ENCODE measurements at places on chromosomes 1 and 21.

GRCh38 chr1:20072771-20073170 lies 2.8 kb downstream of the PLA2G5 start:
- DNase-seq: no peak

GRCh38 chr1:89060091-89060490 lies 4.9 kb downstream of the GBP1 start:
- no peak for DNase-seq

DNA sequence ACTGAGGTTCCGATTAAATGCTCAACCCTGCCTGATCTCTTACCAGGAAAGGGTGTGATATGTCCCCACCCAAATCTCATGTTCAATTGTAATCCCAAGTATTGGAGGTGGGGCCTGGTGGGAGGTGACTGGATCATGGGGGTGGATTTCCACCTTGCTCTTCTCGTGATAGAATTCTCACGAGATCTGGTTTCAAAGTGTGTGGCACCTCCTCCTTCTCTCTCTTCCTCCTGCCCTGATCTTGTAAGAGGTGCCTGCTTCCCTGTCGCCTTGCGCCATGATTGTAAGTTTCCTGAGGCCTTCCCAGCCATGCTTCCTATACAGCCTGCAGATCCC lies 34.9 kb downstream of the RSPH1 start:
- DNase-seq: no peak

DNA sequence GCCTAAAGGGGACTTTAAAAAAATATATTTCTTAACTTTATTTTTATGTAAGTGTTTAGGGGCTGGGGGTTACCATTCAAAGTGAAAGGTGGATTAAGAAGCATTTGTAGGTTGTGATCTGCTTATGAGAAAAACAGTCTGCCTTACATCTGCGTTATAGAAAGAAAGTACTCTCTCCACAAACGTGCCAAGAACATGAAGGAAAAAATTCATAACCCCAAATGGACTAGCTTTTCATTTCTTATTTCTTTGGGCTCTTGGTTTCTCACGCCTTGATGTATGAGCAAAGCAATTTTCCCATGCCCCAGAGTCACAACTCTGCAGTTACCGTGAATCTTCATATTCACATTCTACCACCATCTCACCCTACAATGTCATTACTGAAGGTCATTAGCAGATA lies 1165.1 kb upstream of the ADGRL4 start:
- DNase-seq: no peak

DNA sequence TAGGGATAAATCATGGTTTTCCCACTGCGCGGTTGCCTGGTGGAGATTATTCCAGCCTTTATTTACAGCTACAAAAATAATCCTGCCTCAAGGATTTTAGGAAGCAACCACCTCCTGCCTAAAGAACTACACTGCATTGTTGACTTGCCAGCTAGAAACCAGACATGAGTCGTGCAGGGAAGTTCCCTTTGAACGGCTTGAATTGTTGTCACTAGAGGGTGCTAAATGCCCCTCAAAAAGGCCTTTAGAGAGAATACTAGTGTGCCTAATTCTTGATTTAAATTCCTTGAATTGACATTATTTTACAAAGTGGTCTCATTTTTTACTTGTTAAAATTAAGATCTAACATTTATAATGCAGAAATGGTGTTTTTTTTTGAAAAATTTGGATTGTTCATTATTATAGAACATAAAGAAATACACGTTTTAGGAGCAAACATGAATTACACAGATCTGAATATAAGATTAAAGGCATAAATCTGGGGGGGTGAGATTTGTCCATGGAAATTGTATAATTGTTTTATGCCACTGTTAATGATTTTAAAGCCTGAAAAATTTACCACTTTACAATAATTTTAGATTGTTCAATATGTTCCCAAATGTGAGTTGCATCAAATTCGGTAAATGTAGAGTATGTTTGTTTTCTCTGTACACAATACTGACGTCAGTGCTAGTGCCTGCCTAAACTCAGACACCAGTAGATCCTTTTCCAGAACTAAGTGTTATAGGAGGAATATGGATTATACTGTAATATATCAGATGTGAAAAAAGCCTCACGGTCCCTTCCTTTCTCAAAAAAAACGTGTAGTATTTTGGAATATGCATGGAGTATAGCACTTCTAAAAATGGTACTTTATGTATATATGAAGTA lies 7.6 kb upstream of the ERG start:
- DNase-seq: no peak

DNA sequence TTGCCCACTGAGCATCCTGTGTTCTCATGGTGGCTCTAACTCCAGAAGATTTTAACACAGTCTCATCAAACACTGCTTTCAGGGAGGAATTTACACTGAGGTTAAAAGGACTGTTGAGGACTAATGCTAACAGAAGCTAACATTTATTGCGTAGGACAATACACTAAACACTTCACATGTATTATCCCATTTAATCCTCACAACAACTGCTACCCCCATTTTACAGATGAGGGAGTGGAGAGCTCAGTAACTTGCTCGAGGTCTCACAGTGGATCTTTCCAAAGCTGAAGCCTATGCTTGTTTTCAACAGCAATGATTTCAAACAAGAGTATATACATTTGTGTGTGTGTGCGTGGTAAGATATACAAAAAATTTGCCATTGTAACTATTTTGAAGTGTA lies 13.9 kb downstream of the ATF3 start:
- DNase-seq: no peak

DNA sequence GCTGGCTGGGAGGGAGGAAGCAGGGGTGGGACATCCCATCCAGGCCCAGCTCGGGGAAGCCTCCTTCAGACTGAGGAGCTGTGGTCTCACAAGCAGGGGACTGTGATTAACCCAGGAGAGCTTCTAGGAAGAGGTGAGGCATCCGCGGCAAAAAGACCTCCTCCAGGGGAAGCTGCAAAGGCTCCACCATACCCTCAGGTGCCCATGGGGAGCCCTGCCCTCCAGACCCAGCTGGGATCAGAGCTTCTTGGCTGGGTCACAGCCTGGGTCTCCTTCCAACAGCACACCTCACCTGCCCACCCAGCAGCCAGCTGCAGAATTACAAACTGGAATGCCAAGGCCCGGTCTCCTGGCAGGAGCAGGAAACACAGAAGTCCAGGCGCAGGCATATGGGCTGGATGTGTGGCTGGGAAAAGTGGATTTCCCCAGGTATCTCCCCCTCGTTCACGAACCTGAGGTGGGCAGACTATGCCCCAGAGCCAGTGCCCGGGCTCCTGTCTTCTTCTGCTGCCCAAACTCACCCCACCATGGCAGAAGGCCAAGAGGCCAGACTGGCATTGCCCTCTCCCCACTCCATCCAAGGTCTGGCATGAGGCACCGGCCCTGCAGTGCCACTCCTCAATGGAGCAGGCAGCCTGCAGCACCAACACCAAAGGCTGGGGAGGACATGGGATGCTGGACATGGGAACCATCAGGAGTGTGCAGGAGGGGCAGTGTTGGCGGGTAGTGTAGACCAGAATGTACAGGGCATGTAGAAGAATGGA lies 15.4 kb upstream of the ARF1 start:
- DNase-seq: no peak

- no peak for DNase-seq
Observed at GRCh38 chr21:35838987-35839763, 221.2 kb downstream of the SETD4 start.

DNA sequence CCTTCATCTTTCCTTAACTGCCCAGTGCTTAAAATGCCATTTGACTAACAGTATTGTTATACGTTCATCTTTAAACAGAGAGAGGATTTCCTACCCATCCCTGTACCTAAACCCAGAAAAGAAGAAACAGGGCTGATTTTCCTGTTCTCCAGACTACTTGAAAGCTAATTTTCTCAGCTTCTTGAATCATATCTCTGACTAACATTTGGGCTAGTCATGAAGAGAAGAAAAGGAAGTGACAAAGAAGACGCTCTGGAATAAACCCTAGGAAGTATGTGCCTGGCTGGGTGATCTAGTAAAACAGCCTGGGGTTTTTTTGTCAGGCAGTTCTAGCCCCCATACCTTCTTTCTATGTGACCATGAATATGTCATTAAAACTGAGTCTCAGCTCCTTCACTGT lies 44.8 kb upstream of the SGIP1 start:
- DNase-seq: no peak

GRCh38 chr1:232699814-232700213 lies 69.9 kb upstream of the SIPA1L2 start:
- no peak for DNase-seq

- DNase-seq: no peak
Observed at GRCh38 chr1:113125517-113125916, 52.5 kb downstream of the LRIG2 start.

DNA sequence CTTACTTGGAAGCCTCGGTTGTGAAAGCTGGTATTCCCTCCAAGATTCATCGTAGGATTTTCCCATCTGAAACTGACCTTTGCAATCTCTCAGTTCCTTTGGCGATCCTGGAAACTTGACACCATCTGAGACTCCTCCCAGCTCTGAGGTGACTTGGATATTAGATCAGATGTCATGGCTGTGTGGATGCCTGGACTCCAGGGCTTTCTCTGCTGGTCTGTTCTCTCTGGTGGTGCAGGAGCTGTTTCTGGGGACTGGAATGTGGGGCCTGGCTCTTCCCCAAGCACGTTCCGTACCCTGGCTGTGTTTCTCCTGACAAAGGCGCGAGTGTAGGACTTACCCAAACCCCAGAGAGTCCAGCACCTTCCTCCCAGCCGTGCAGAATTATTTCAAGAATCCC lies 252.2 kb downstream of the RPS6KC1 start:
- DNase-seq: no peak

GRCh38 chr1:157948312-157949073 lies 45.0 kb upstream of the KIRREL1 start:
- DNase-seq: no peak

DNA sequence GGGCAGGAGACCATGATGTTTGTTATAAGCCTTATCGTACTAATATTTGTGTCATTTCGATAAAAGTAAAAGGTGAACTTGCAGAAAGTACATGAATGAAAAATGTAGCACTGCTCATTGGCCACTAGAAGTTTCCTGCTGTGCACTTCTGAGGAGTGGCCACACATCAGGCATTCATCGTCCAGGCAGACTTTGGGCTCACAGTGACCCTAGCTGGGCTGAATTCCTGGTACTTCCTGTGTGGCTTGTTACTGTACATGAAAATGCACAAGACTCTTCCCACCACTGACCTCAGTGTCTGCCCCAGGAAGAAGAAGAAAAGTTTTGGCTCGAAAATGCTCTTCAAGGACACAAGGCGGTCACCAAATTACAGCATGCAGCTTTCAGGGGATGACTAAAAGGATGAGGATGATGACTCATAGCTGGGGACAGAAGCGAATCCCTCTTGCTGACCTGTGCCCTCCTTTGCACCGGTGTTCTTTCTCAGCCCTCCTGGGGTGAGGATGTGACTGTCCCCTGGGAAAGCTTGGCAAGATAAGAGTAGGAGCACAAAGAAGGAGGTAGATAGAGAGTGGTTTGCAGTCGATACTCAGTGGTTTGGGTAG lies 252.4 kb upstream of the KAZN start:
- DNase-seq: no peak

DNA sequence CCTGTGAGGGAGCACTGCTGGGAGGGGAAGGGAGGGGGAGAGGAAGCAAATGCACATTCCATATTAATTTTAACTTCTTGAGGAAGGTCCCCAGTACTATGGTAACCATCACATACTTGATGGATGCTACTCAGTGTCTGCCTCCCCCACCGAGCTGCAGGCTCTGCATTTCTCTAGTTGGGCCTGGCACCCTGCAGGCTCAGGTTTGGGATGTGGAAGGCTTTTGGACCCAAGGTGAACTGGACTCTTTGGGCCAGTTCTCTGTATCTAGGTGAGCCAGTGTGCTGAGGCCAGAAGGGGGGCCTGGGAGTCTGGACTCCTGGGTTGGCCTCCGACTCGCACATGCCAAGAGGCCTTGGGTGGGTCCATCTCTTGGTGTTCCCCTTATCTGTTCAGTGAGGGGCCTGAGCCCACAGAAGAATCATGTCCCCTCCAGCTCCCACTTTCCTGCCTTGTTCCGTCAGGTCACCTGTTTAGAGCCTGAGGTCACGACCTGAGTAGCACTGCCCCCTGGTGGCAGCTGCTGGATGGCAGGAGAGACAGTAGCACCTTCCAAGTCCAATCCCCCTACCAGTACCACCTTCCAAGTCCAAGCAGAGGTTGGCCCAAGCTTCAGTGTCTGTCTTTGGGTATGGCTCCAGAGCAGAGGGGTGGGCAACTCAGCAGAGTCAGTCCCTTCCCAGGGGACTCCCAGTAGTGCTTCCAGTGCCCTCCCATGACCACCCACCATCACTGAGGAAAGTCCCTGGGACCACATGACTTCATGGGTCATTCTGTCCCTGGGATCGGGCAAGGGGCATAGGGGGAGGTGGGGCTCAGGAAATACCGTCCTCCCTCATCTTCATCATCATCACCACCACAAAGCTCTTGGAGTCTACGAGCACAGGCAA lies 241.8 kb downstream of the TRABD2B start:
- DNase-seq: no peak

DNA sequence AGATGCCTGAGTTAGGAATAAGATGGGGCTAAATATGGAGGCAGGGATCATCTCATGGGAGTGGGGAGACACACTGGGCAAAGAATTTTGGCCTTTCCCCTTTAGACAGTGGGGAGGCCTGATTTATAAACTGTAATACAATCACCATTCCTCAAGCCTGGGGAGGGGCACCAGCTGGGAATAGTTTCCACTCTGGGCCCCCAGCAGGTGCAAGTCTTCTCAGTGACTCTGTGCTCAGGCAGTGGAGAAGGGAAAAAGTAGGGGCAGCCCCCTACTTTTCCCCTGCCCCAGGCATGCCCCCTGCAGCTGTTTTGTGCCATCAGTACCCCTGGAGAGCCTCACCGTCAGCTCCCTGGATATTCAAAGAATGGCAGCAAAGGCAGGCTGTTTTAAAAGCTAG lies 19.1 kb downstream of the COA7 start:
- DNase-seq: no peak

DNA sequence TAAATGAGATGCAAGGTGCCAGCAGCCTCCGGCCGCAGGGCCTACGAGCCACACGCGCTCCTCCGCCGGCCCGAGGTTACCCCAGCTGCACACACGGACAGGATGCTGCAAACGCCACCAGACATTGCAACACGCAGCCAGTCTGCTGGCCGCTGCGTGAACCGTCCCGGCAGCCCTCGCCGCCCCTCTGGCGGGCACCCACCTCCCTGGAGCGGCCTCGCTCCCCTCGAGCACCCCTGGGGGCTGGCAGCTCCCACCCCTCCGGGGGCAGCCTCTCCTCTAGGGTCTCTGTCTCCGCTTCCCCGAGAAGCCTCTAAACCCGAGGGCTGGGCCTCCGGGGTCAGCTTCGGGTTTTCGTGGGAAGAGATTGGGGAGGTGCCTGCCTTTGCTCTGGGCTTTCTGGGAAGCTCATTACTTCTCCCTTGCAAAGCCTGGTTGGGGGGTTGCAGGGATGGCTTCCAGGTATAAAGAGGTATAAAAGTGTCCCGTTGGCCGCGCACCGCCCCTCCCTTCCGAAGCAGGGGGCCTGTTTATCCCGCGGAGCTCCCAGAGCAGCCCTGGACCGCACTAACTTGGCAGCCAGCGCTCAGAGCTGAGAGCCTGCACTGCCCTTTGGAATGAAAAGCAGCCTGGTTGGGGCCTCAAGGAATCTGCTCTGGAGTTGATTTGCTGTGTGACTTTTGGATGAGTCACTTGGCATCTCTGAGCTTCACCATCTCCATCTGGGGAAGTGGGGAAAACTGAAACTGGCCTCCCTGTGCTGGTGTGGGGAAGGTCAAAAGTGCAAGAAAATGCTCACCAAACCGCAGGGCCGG lies 21.8 kb downstream of the DHRS3 start:
- DNase-seq: no peak
